Activated CD4-positive, alpha-beta memory T cell treated with anti-CD3 and anti-CD28 coated beads for 36 hours (primary cell): ENCODE measurements at places on chromosomes 12 and 14.

DNA sequence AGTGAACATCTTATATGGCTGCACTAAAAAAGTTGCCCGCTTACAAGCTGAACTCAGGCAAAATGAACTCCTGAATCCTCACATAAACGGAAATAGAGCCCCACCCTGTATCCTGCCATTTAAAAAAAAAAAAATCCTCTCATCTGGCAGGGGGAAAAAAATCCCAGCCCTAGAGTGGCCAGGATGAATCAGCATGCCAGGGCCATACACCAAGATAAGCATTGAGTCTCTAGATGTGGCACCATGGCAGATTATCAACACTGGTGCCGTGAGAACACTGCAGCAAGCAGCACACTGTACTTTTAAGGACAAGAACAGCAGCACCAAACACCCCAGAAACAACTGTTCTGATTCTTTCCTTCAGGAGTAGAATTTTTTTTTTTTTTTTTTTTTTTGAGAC is 65.5 kb downstream of the RASSF3 start:
- DNase-seq: no peak

- no peak for DNase-seq
Measured at GRCh38 chr12:48512855-48513254, 12.6 kb upstream of the OR8S1 start.

GRCh38 chr14:99383472-99384449 is 96.9 kb downstream of the SETD3 start:
- DNase-seq: no peak

DNA sequence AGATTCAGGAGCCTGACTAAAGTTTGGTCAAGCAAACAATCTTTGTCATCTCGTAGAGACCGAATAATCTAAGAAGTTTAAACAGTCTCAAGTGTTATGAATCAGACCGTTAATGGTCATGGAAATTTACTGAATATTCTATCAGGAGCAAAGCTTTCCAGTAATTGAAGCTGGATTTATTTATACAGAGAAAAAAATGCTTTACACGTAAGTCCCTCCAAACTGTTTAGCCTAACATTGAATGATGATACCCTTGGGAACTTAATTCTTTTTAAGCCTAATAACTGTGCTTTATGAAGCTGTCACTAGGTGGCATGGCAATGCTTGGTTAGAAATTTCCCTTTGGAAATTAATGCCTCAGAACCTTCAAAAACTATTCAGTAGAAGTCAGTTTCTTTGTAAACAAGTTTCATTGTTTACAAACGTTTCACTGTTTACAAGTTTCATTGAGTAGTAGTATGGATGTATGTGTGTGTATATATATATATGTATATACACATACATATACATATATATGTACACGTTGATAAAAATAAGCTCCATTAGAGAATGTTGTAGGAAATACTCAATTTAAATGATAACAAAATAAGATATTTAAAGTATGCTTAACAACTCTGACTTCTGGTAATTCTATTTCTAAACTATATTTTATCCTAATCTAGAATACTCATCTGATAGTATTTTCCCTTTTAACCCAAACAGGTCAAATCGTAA is 32.1 kb downstream of the DEPDC4 start:
- no peak for DNase-seq
